Left ventricle myocardium inferior (tissue), 1 donor: ENCODE measurements at places on chromosomes 2 and 18. TPM values are rescaled to one million over a fixed set of nuclear protein-coding genes. Genes with fewer than 3 reads are reported as not detected.

The ZNF385B gene
- total RNA-seq = 0.14 TPM

The NFATC1 gene
- 18.3 TPM for total RNA-seq

The SULT1C3 gene
- not detected for total RNA-seq

The ANKRD44 gene
- total RNA-seq = 7.1 TPM

The DNER gene
- 2.3 TPM for total RNA-seq

The IL36B gene
- not detected for total RNA-seq

The BCL2 gene
- 7.3 TPM for total RNA-seq

The GALR1 gene
- 0.05 TPM for total RNA-seq
